ENCODE measurements at places on chromosomes 16 and 17.

DNA sequence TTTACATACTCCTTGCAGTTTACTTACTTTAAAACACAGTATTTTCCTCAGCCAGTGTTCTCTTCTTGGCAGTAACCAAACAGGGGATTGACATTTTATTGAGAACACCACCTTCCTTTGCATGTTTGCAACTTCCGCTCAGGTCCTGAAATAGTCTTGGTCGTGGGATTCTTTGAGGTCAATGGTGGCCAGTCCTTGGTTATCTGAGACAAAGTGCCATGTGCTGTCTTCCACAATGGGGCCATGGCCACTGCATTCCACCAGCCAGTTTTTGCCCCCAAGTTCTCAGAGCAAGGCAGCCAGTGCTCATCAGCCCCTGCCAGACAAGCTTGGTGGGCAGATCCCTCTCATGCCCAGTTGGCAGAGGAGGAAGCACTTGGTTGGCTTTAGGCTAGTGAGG is 22.9 kb downstream of the CMTM4 start:
- H3K27ac ChIP-seq: no peak overlapping the region
- H3K36me3 ChIP-seq: peaks cover 3% of the 10 kb centered on the region
- no peaks in the 10 kb centered on the region for H3K4me1 ChIP-seq

DNA sequence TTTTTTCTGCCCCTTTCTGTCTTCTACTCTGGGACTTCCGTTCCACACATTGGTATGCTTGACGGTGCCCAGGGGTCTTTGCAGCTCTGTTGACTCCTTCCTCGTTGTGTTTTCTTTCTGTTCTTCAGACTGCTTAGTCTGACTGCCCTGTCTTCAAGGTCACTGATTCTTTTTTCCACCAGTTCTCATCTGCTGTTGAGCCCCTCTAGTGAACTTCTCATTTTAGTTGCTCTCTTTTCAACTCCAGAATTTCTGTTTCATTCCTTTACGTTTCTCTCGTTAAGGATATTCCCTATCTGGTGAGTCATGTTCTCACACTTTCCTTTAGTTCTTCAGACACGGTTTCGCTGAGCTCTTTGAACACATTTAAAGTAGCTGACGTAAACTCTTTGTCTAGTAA is 13.8 kb downstream of the GAA start:
- peaks cover 5% of the 10 kb centered on the region for H3K4me1 ChIP-seq
- H3K27ac ChIP-seq: no peak overlapping the region
- peaks cover 19% of the 10 kb centered on the region for H3K36me3 ChIP-seq
- H3K4me3 ChIP-seq: no peak overlapping the region

GRCh38 chr17:5526821-5527598 is 40.6 kb downstream of the MIS12 start:
- DNase-seq: no peak
- no peak overlapping the region for H3K4me3 ChIP-seq
- H3K27me3 ChIP-seq: no peaks in the 10 kb centered on the region

DNA sequence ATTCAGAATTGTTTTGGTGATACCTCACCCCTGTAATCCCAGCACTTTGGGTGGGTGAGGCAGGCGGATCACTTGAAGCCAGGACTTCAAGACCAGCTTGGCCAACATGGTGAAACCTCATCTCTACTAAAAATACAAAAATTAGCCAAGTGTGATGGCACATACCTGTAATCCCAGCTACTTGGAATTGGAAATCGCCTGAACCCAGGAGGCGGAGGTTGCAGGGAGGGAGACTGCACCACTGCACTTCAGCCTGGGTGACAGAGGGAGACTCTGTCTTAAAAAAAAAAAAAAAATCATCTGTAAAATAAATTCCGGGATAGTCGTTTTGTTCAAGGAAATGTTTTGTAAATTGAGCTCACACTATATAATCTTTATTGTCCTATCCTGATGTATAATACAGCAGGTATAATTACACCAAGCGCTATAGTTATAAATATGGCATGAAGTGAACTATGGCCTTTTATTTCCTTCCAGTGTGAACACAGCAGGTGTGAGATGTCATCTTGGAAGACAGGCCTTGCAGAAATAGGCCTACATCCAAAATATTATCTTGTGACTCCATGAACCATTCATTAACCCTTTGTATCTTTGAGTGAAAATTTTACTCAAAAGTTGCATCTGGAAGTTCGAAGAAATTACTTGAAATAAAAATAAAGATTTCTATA is 25.4 kb downstream of the PLA2G10 start:
- H3K4me3 ChIP-seq: no peak overlapping the region
- no peak for DNase-seq
- H3K27ac ChIP-seq: no peak overlapping the region

- DNase-seq: no peak
- no peak overlapping the region for H3K4me3 ChIP-seq
- no peak overlapping the region for H3K27ac ChIP-seq
- peaks cover 6% of the 10 kb centered on the region for H3K36me3 ChIP-seq
These were observed 39.3 kb downstream of the CIBAR2 start for GRCh38 chr16:85072947-85073346.

GRCh38 chr17:40932608-40933007 is 4.8 kb downstream of the KRT23 start:
- H3K36me3 ChIP-seq: no peaks in the 10 kb centered on the region
- H3K27me3 ChIP-seq: no peaks in the 10 kb centered on the region
- H3K27ac ChIP-seq: no peak overlapping the region

DNA sequence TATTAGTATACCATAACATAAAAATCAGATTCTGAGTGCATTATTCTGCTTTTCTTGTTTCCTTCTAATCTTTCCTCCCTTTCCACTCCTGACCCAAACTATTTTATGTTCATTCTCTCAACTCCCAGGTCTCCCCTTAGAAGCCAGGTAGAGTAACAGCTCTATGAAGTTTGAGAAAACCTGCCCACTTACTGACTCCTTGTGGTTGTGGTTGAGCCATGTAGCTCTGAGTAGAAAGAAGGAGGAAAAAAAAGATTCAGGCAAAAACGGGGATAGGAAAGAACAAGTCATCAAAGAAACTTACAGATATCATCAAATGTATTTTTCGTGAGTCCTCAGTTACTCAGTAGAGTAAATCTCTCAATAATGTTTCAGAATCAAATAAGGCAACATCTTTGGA is 216.7 kb downstream of the PMP22 start:
- H3K4me3 ChIP-seq: no peak overlapping the region
- no peak for DNase-seq
- H3K27ac ChIP-seq: no peak overlapping the region
- peaks cover 7% of the 10 kb centered on the region for H3K4me1 ChIP-seq
- no peaks in the 10 kb centered on the region for H3K36me3 ChIP-seq
- peaks cover 33% of the 10 kb centered on the region for H3K27me3 ChIP-seq

Measured in mesothelial cell of epicardium (in vitro differentiated cells).